ENCODE measurements at places on chromosomes 13 and 19.

DNA sequence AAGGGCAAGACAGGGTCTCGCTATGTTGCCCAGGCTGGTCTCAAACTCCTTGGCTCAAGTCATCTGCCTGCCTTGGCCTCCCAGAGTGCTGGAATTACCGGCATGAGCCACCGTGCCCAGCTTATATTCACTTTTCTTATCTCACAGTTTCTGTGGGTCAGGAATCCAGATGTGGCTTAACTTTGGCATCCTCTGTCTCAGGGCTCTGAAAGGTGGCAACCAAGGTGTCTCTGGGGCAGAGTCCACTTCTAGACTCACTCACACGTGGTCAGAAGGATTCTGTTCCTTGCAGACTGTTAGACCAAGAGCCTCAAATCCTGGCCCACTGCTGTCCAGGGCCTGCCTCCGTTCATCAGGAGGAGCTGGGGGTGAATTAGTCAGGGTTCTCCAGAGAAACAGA, 7.6 kb upstream of the LMNB2 start:
- DNase-seq = no peak

GRCh38 chr13:99124794-99125316, 75.8 kb upstream of the UBAC2 start:
- DNase-seq = no peak

DNA sequence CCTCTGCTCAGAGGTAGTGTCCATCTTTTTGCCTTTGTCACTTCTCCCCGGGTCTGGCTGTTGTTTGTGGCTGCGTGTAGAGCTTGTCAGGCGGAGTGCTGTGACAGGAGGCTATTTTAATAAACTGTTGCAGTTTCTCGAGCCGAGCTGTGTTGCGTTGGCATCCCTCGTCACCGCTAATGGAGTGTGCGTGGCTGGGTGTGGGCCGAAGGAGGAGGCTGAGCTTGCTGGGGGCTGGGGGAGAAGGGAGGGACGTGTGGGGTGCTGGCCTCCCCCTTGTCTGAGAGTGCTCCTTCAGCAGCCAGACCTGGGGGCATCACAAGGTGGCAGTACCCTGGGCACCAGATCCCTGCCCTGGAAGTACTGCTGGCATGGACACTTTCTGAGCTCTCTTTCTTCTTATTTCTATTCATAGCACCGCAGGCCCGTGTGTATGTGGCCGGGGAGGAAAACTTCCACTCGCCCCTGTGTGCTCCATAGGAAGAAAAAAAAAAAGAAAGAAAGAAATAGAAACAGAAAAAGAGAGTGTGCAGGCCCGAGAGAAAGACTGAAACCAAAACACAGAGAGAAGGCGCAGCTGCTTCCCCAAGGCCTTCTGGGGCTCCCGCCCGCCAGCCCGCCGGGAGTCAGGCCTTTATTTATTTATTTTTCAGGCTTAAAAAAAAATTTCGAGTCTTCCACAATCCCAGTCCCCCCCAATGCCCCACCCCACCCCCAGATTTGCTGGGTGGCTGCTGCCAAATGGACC, 27.0 kb downstream of the NFIX start:
- DNase-seq = no peak

- no peak for DNase-seq
These were observed 737.4 kb downstream of the UQCRFS1 start for GRCh38 chr19:28475525-28475924.

- DNase-seq = no peak
These were observed at the start of gene RUBCNL for GRCh38 chr13:46387064-46387851. Gene RUBCNL, minus strand, starts transcription at chr13:46387252. Its CDS starts 14,777 bp downstream, at chr13:46372475.

GRCh38 chr13:93774506-93774905, 547.9 kb downstream of the GPC6 start:
- DNase-seq = no peak

DNA sequence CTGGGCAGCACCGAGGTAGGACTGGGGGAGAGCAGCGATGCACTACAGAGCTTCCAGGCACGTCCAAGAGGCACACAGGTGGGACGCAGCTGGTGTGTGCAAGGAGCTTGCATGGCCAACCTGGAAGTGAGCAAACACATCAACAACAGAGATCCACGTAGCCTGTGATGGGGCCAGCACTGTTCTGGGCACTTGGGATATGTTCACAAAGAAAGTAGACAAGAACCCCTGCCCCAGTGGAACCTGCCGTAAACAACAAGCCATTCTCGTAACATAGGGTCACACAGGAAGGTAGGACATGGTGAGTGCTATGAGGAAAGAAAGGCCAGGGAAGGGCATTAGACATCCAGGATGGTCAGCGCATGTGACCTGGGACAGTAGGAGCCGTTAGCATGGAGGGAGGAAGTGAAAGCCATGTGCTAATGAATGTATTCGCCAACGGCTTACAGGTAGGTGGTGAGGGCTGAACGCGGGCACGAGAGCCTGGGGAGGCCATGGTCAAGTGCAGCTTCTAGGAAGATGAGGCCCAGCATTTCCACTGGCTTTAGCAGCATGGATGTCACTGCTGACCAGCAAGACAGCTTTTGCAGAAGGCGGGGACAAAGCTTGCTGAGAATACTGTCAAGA, 105.5 kb downstream of the TEX26 start:
- no peak for DNase-seq

DNA sequence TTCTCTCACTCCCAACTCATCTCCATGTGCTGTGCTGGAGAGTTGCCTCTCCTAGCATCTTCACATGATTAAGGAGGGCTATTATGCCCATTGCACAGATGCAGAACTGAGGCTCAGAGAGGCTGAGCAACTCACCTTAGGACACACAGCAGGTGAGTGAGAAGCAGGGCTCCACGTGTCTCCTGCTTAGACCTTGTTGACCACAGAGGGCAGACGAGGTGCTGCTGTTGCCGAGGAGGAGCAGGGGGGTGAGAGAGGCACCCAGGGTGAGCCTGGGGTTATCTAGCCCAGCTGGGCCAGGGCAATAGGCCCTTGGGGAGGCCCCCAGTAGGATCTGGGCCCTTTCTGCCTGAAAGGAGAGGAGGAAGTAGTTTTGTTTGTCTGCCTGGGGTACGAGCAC, 2.4 kb upstream of the HSH2D start:
- no peak for DNase-seq

DNA sequence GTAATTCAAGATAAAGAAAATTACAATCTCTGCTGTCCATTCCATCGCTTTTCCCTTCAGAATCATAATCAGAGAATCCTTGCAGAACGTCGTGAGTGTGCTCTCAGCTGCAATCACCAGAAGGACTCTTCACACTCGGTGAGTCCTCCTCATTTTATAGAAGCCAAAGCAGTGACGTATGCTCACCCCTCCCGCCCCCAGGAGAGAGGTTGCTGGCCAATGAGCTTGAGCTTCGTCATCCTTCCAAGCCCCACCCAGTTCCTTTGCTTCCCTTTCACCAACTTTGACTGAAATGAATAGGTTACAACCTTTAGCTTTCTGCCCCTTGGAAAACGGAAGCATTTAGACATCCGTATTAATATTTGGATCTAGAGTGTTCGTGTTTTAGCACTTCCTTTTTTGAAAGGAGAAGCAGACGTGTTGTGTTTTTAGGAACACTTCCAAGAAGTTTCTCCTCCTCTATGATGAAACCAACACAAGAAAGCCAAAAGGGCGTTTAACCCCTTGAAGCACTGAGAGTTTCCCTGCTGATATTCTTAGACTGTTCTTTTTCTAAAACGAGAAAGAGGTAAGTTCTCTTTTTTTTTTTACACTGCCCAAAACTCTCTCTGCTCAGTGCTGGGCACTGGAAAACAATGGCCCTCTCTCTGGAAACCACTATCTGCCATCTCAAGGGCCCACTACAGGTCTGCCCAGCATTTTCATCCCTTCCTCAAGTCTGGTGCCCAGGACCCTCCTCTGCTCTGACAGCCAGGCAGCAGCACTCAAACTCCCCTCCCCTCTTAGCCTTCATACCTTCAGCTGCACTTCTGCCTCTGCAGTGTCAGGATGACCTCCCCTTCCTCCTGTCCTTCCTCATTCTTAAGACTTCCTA, 44.3 kb upstream of the CEACAM21 start:
- no peak for DNase-seq

DNA sequence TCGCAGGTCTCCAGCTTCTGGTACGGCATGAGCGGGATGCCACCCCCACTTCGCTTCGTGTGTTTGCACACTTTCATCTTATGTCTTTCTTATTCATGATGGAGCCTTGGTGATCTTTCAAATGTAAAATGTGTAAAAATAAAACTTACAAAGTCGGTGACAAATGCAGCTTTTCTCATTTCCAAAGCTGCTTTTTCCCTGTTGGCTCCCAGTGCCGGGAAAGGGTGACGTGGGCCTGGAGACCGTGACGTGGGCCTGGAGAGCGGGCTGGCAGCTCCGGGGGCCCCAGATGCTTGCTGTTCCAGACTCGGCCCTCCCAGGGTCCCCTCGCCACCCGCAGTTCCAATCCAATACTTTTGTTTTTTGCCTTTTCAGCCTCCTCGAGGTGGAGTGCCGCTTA, 101.4 kb downstream of the KDM4B start:
- DNase-seq = no peak

- no peak for DNase-seq
These were observed 84.6 kb downstream of the ATP11A start for GRCh38 chr13:112774448-112774792.

GRCh38 chr19:5632657-5633056, 9.8 kb downstream of the SAFB start:
- no peak for DNase-seq
